ENCODE measurements at places on chromosomes 13 and 19. TPM values are rescaled to one million over a fixed set of nuclear protein-coding genes. Genes with fewer than 3 reads are reported as not detected.

The ZNF433 gene
- polyA plus RNA-seq = 15.2 TPM

GRCh38 chr19:53196777-53197396, 3.7 kb upstream of the ZNF665 start:
- H3K27me3 ChIP-seq = no peaks in the 10 kb centered on the region
- H3K27ac ChIP-seq = peak overlapping the region; percentile 78
- H3K4me1 ChIP-seq = peaks cover 28% of the 10 kb centered on the region

DNA sequence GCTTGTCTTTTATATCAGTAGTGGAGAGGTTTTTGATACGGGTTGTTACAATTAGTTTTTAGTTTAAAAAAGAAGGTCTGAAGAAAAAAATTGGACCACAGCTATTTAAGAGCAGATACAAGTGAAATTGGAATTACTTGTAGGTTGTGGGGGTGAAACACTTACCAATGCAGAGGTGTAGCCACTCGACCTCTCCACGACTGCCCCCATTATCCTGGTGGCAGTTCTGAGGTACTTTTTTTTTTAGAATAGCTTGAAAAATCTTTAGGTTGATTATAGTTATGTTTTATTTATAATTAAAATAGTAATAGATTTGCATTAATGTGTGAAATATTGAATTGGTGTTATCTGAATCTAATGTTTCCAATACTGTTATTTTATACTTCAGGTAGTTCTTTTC, 60.7 kb downstream of the PAN3 start:
- H3K4me3 ChIP-seq = no peak overlapping the region
- H3K4me1 ChIP-seq = no peaks in the 10 kb centered on the region
- DNase-seq = no peak
- H3K27ac ChIP-seq = no peak overlapping the region
- H3K27me3 ChIP-seq = no peaks in the 10 kb centered on the region

DNA sequence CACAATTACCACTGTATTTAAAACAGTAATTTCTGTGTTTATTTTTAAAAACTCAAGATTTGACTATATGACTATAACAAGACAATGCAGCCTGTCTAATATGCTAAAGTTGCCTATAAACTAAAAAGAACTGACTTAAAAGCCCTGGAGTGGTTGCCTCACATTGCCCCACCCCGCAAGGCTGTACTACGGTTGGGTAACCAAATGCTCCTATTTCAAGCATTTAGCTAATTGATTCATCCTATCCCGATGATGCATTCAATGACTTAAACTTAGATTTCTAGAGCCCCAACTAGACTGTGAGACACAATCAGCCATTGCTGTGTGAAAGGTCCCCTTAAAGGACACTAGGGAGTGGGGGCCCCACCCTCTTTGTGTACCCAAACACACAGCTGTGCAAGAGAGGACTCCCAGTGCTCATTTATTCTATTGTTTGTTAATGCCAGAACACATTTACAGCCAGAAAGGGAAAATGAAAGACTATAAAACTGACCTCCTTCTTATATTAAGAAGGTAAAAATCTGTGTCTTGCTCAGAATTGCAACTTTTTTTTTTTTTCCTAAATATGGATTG, 66.9 kb downstream of the MIPEP start:
- H3K27me3 ChIP-seq = no peaks in the 10 kb centered on the region
- no peak overlapping the region for H3K4me3 ChIP-seq
- no peak overlapping the region for H3K27ac ChIP-seq
- no peaks in the 10 kb centered on the region for H3K4me1 ChIP-seq
- no peak for DNase-seq
- no peaks in the 10 kb centered on the region for H3K36me3 ChIP-seq

DNA sequence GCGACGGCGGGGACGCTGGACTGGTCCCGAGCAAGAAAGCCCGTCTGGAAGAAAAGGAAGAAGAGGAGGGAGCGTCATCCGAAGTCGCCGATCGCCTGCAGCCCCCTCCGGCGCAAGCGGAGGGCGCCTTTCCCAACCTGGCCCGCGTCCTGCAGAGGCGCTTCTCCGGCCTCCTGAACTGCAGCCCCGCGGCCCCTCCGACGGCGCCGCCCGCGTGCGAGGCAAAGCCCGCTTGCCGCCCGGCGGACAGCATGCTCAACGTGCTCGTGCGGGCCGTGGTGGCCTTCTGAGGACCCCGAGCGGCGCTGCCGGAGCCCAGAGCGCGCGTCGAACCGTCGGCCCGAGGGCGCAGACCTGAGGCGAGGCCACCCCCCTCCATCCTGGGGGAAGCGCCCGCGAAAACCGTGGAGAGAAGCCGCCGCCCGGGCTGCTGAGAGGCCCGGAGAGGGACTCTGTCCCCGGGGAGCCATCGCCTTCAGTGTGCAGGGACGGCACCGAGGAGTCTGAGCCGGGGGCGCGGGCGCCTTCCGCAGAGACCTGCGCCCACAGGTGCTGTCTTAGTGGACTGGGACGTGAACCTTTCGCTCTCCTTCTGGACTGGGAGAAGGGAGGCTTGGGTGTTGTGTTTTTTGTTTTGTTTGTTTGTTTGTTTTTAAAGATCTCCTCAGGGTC, 3.5 kb downstream of the IER2 start:
- peaks cover 8% of the 10 kb centered on the region for H3K4me1 ChIP-seq
- peak overlapping the region; percentile 95 for H3K4me3 ChIP-seq
- no peaks in the 10 kb centered on the region for H3K36me3 ChIP-seq
- no peaks in the 10 kb centered on the region for H3K27me3 ChIP-seq
- peak overlapping the region; percentile 96 for H3K27ac ChIP-seq

DNA sequence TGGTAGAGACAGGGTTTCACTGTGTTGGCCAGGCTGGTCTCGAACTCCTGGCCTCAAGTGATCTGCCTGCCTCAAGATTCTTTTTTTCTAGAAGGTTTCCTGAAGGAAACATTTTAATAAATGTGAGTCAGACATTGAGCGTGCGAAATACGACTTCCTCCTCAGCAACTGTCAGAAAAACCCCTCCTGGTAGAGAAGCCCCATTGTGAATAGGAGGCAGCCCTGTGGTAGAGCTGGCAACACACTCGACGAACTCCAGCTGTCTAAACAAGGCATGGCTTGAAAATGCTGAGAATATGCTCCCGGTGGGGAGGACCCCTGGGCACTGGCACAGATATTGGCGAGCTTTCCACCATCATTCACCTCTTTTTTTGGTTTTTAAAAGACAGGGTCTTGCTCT, 9.8 kb downstream of the ZNF333 start:
- no peaks in the 10 kb centered on the region for H3K36me3 ChIP-seq
- H3K27me3 ChIP-seq = no peaks in the 10 kb centered on the region
- no peaks in the 10 kb centered on the region for H3K4me1 ChIP-seq
- no peak overlapping the region for H3K4me3 ChIP-seq
- no peak overlapping the region for H3K27ac ChIP-seq

DNA sequence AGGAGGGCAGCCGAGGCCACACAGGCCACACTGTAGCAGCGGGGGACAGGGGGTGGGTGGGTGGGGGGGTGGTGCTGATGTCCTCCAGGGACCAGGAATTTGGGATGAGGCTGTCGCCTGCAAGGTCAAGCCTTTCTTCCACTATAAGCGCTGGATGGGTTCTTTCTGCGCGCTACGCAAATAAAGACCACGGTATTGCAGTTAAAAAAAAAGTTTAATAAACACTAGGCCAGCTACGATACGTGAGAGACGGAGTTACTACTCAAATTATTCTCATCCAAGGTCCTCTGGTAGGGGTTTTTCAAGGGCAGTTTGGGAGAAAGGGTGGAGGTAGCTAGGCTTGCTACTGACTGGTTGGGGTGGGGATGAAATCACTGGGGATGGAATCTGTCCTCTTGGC, 508 bp upstream of the ZNF44 start:
- no peaks in the 10 kb centered on the region for H3K36me3 ChIP-seq
- DNase-seq = no peak
- peak overlapping the region; percentile 99 for H3K4me3 ChIP-seq
- peaks cover 8% of the 10 kb centered on the region for H3K4me1 ChIP-seq

DNA sequence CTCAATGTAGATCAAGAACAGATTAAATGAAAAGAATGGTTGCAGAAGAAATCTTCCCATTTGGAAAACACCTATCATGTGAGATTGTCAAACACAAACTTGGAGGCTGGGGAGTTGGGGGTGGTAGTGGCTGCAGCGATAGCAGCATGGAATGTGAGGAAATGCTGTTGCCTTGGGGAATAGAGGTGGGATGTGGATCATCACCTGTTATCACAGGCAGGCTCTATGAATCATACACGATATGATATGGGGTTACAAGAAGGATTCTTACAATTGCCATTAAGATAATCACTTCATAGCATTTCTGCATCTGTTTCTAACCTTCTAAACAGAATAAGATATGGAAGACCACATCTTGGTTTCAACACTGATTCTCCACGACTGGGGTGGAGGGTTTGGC, 88.7 kb downstream of the RNASEH2B start:
- H3K4me3 ChIP-seq = no peak overlapping the region
- DNase-seq = no peak
- H3K36me3 ChIP-seq = no peaks in the 10 kb centered on the region
- no peaks in the 10 kb centered on the region for H3K4me1 ChIP-seq
- no peak overlapping the region for H3K27ac ChIP-seq

DNA sequence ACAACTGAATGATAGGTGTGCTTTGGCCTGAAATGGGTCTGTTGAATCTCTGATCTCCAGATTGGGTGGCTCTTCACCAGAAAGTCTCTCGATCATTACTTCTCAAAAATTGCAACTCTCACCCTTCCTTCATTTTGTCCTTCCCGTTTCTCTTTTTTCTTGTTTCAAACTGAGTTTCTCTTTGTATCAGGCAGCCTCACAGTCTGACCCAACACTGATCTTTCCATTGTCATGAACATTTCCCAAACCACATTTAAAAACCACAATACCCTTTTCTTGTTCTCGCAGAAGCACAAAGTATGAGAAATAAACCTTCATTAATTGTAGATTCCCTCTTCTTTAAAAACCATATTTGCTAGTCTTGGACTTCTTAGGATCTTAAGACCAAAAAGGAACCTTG, 33.6 kb upstream of the HMGB1 start:
- DNase-seq = no peak
- H3K36me3 ChIP-seq = no peaks in the 10 kb centered on the region
- H3K27ac ChIP-seq = no peak overlapping the region
- H3K4me3 ChIP-seq = no peak overlapping the region

DNA sequence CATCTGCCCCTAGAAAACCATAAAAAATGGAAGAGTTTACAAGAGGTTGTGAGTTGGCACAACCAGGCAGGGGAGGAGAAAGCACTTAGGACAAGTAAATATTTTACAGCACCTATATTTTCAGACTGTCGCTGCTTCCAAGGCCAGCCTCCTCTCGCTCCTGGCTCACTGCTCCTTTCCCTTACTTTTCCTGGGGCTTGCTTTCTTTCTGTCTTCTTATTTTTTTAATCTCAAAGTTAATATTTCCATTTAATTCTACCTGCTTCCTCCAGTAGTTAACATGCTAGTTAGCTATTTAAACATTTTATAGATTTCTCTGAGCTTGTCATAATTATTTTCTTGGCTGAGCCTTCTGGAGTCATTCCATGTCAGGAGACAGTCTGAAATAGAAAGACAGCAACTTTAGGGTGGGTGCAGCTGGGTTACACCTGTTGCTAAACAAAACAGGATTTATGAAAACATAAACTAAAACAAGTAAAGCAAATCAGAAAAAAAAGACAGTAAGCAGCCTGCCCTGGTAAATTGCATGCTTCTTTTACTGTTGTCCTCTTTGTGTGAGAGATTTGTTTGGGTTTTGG, 330.1 kb downstream of the DLEU7 start:
- no peak overlapping the region for H3K4me3 ChIP-seq
- H3K27ac ChIP-seq = peak overlapping the region; percentile 83
- peak; percentile 19 for DNase-seq
- peaks cover 30% of the 10 kb centered on the region for H3K4me1 ChIP-seq

Measured in left lung (tissue), 14 donors.